CD4-positive, alpha-beta T cell treated with Interleukin-4 for 4 hours (primary cell): ENCODE measurements at places on chromosomes 2 and 18.

DNA sequence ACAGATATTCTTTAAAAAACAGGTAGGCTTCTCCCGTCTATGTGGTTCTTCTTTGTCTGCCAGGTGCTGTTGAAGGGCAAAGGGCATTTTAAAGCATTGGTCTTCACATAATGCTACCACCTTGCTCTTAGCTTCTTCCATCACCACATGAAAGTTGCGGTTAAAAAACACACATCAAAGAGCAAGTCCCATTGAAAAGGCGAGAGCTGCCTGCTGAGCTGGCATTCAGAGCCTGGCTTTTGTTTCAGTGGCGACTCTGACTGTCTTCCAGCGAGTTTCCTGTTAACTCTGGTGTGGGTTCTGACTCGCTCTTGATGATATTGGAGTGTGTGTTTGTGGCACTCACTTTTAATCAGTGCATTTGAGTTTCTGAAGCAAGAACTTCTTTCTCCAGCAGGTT, 624.9 kb upstream of the FANCL start:
- DNase-seq = no peak

- DNase-seq = no peak
Observed at GRCh38 chr18:37219257-37219656, 346.3 kb downstream of the CELF4 start.

- DNase-seq = no peak
Observed at GRCh38 chr2:197571627-197572271, 55.9 kb downstream of the MOB4 start.

GRCh38 chr2:157061799-157062198, 195.7 kb upstream of the GALNT5 start:
- DNase-seq = no peak

DNA sequence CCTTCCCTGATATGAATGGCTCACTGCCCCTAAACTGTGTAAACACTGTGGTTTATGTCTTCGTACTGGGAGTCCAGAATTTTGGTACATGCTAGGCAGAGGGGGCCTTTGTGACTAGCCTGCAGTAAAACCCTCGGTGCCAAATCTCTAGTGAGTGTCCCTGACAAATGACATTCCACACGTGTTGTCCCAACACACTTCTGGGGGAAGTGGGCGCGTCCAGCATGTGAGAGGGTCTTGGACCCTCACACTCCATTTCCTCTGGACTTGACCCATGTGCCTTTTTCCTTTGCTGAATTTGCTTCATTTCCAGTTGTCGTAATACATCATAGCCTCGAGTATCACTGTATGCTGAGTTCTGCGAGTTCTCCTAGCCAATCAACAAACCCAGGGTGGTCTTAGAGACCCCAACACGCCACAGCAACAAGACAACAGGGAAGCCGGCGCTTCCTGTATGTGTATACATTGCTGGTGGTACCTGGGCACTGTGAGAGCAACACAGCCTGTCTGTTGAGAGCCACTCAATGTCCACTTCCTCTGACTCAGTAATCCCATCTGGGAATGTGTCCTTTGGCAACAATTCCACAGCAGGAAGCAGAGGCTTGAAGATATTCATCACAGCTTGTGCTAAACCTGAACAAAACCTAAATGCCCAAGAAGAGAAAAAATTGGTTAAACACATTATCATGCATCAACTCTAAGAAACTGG, 26.9 kb upstream of the SLC66A3 start:
- DNase-seq = no peak

DNA sequence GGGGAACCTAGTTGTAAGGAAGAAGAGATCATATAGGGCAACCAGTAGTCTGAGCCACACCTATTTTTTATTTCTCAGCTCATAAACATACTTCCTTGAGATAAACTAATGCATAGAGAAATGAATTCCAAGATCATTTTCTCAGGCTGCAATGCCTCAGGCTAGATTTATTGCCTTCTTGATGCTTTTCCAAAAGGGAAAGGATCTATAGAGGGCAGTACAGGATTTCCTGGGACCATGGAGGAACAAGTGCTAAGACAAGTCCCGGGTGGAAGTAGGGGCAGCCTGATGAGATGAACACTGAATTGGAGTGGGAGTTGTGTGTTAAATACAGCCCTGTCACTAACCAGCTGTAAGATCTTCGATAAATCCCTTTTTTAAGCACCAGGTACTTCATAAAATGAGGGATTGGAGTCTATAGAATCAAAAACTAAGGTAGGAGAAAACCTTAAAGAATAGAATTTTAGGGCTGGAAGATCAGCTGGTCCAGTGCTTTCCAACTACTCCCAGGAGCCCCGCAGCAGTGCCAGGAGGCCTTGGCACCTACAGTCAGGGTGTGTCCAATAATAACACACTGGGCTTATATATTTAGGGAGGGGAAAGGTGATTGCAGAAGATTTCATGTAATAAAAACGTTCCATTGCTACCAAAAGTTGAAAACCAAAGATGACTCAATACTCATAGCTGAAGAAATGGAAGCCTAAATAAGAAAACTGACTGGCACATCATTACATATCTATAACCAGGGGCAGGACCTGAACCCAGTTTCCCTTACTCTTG, 58.1 kb downstream of the SERTAD2 start:
- DNase-seq = no peak
